SIG-M5 (cell line): ENCODE measurements at places on chromosomes 7 and 10.

GRCh38 chr7:99098286-99098823 is 45.6 kb downstream of the SMURF1 start:
- DNase-seq: no peak

GRCh38 chr7:6159097-6159483 is 113.3 kb downstream of the CYTH3 start:
- DNase-seq: no peak

DNA sequence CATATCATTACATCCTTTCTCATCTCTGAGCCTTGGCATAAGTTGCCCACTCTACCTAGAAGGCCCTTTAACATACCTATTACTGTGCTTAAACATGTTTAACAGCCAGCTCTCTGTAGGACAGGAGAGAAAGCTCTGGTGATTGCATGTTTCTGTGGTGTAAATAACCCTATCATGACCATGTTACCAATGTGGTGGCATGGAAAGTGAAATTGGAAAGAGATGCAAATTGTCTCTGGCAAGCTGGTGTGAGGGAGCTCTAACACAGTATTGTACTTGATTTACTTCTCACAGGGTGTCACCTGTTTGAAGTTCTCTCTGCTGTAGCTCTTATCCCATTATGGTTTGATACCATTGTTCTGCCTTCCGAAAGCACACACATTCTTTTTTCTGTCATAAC is 231.8 kb upstream of the DKK1 start:
- DNase-seq: no peak

GRCh38 chr7:27735165-27735564 is 4.8 kb upstream of the TAX1BP1 start:
- no peak for DNase-seq

DNA sequence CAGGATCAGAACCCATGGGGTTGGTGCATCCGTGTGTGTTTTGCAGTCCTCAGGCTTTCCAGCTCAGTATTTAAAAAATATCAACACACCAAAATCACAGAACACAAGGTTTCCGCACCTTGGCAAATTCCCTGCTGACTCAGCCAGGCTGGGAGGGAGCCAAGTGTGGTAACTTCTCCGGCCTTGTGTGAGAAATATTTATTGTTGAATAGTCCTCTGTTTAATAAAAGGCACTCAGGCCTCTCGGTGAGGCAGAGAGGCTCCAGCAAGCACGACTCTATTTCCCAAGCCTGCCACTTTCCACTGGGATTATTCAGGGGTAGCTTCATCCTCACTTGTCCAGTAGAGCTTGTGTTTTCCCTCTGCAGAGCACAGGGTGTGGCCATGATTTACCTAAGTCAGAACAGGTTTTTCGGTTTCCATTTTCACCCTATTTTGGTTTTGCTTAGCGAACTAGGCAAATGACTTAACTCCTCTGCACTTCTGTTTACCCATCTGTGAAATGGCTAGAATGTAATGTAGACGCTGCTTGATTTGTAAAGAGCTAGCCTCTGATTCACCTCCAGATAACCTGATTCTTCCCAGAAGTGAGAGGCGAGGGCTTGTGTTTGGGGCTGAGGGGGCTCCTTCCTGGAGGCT is 13.0 kb upstream of the CHST15 start:
- no peak for DNase-seq

- DNase-seq: no peak
These were observed 6.9 kb downstream of the ITPRIP start for GRCh38 chr10:104331208-104331838.

DNA sequence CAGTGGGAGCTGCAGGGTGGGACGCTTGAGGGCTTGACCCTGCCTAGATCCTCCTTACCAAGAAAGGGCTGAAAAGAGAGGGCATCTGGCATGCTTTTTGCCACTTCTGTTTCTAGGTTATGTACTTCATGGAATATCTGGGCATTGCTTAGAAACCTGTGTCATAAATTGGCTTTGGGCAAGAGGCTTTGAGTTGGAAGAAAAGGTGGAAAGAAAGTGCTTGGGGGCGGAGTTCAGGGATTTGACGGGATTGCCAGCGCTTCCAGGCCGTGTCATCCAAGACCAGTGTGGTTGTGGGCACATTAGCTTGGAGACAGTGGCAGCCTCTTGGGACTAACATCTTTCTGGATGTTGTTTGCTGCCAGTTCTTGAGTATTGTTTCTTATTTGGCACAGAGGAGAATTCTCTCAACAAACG is 825 bp downstream of the ZNF862 start:
- no peak for DNase-seq

- DNase-seq: no peak
These were observed 291.8 kb downstream of the CRPPA start for GRCh38 chr7:16129431-16130110.

- DNase-seq: no peak
These were observed 23.0 kb downstream of the ASB15 start for GRCh38 chr7:123624527-123625183.

- DNase-seq: no peak
These were observed 7.0 kb downstream of the ATP6V0E2 start for GRCh38 chr7:149880638-149881311.

- no peak for DNase-seq
These were observed 5.2 kb upstream of the PRAP1 start for GRCh38 chr10:133341983-133342382.

DNA sequence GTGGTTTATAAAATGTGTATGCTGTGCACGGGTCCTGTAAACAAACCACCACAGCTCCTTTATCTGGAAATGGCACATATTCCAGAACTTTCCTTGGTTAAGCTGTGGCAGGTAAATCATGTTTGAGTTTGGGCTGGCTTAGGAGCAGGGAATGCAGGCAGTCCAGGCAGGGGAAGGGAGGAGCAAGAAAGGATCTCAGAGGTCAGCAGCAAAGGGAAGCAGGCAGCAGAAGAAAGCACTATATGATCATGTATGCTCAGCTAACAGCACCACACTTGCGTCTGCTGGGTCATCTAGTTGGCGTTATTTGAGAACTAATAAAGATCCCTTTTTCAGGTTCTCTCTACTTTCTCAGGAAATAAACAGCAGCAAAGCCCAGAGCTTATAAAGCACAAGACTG is 7.8 kb downstream of the ICA1 start:
- DNase-seq: no peak

- no peak for DNase-seq
These were observed 165.3 kb downstream of the PTPRN2 start for GRCh38 chr7:158422196-158422886.

- DNase-seq: no peak
These were observed 83.7 kb downstream of the GRID1 start for GRCh38 chr10:86282664-86283465.

DNA sequence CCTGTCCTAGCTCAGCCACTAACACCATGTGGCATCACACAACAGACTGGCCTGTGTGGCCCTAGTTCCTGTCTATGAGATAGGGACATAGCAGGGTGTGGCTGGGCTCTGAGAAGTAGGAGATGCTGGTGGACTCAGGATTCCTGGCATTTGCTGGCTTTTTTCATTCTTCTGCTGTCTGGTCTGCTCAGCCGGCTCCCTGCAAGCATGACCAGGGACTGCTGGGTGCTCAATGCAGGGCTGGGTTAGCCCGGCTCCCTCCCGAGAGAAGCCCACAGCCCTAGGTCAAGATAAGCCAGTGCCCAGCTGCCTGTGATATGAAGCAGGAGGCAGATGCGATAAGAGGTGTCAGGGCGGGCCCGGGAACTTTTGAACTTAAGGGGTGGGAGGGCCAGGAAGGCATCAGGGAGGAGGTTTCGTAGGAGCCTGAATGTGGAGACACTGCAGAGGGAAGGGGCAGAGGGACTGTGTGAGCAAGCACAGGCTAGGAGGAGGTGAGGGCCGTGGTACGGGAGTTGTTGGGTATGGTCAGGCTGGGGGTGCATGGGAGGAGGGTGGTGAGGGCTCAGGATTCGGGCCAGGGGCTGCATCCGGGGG is 3.5 kb downstream of the AQP1 start:
- no peak for DNase-seq

DNA sequence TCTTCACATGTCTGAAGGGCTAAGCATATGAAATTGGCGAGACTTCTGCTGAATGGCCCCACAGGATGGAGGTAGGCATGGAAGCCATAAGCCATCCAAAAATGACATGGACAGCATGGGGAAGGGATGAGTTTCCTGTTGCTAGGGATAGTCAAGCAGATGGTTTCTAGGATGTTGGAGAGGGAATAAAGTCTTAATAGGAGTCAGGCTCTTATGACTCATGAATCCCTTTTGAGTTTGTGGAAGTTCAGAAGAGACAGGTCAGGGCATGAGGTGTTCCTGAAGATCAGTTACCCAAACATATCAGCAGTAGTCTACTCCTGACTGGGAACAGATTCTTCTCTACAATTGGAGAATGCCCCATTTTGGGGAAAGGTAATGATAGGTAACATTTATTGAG is 243.9 kb downstream of the REEP3 start:
- DNase-seq: no peak

GRCh38 chr7:156640949-156641485 is 443 bp downstream of the RNF32 start:
- DNase-seq: no peak

DNA sequence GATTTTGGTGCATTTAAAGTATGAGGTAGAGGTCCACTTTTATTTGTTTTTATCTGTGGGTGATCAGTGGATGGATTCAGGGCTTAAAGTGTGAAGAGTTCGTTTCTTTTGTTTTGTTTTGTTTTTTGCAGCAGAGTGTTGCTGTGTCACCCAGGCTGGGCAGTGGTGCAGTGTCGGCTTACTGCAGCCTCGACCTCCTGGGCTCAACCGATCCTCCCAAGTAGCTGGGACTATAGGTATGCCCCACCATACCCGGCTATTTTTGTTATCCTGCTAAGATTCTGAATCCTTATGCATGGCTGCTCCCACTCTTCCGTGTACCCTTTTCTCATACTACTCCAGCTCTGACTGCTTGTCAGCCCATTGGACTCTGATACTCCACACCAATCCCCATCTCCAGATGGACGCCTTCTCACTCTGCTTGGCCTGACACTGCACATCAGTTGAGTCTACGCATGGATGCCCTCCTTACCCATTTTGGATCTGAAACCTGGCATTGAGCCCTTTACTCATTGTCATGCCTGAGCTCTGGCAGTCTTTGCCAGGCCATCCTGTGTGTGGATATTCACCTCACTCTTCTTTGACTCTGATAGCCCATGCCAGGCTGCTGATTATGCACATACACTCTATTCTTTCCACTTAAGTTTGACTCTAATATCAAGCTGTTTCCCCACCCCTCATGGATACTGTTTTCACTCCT is 119.5 kb downstream of the CCSER2 start:
- DNase-seq: no peak

DNA sequence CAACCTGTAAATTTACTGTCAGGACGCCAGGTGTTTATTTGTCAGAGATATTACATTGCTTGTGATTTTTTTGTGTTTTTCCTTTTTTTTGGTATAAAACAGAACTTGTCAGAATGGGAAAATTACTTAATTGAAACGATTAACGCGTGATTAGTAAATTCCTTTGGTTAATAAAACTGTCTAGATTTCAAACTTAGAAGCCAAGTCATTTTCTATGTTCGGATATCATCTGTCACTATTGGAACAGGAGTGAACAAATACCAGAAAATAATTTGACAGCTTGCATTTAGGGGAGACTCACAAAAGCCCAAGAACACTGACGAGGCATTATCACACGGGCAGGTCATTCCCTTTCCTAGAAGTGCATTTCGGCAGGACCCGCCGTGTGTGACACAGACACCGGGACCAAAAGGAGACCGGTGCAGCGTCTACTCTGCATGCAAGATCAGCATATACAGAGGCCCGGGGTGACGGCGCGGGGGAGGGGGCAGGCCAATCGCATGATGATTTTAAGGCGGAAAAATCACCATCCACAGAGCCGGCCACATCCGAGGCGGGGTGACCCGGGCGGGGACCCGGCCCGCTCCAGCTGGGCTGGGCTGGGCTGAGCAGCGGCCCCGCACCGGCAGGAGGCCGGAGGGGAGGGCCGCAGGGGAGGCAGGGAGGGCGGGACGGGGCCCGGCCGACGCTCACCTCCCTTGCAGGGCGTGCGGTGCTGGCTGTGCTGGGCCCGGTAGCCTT is 841 bp downstream of the GLUD1 start:
- DNase-seq: no peak

DNA sequence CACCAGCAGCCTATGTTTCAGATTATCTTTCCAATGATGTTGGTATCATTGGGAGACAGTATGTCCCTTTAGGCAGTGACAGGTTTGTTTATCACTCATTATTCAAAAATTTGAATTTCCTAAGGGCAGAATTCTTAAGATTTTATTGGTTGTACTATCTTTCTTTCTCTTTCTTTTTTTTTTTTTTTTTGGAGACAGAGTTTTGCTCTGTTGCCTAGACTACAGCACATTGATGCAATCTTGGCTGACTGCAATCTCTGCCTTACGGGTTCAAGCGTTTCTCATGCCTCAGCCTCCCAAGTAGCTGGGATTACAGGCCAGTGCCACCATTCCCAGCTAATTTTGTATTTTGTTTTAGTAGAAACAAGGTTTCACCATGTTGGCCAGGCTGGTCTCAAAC is 111.2 kb downstream of the PON1 start:
- no peak for DNase-seq

GRCh38 chr10:15763006-15763405 is 43.3 kb upstream of the ITGA8 start:
- DNase-seq: no peak

DNA sequence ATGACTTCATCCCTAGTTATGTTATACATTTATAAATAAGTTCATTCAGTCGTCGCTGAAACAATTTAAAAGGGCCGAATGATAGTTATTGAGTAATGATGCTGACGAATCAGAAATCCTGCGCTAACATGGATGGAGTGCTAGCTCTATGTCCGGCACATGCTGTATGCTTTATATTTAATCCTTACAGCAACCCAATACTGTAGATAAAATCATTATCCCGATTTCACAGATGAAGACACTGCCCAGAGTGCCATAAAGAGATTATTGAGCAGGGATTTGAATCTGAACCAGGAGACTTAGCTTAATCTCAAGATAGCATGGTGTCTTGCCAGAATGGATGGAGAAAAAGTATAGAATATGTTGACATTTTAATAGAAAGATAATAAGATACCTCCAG is 1.1 kb upstream of the ICA1 start:
- DNase-seq: no peak

DNA sequence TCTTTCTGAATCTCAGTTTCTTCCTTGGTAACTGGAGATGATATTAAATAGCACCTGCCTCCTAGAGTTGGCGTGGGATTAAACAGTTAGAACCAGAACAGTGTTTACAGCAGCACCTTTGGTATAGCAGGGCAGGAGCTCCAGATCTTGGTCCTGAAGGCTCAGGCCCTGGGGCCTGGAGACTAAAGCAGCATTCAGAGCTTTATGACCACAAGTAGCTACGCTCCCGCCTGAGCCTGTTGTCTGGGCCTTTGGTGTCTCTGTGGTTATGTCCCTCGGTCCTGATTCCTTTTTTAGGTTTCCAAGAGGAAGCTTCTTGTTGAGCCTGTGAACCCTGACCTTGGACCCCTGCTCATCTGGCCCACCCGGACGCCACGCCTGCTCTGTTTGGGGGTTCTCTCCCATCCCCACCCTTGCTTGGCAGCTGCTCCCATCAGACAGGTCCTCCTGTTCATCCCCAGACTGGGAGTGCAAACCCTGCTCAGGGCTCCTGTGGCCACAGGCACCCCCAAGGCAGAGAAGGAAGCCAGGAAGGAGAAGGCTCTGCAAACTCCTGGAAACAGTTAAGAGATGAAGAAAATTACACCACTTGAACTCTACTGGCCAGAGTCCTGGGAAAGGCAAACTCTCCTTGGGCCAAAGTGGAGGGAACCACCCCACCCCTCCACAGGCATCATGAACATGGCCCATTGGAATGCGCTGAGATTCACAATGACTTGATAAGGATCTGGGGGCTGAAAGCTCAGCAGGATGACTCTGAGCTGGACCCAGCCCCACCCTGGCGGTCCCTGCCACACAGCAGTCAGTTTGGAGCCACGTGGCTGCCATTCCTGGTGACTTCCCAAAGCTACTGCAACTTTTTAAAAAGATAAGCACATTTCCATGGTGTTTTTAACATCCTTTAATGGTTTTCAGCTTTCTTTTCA is 50.1 kb upstream of the TMEM72 start:
- no peak for DNase-seq
